ENCODE measurements at places on chromosomes 5 and 9.

DNA sequence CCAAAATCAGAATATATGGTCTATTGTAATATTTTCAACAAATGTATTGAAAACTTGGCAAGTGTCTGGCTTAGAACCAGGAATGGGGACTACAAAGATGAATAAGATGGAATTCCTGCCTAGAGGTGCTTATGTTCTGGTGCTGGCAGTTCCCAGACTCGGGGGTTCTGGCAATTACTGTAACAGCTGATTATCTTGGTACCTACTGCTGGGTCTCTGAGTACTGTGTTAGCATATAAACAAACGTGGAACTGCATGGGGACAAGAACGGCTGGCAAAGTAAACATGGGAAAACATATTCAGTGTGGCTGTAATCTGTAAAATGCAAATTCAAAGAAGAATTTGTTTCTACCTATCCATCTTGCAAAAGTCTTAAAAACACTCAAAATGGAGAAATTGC lies 89.9 kb downstream of the SLC24A2 start:
- no peak for DNase-seq

GRCh38 chr5:14873093-14873492 lies 1.5 kb upstream of the ANKH start:
- DNase-seq, result no peak

DNA sequence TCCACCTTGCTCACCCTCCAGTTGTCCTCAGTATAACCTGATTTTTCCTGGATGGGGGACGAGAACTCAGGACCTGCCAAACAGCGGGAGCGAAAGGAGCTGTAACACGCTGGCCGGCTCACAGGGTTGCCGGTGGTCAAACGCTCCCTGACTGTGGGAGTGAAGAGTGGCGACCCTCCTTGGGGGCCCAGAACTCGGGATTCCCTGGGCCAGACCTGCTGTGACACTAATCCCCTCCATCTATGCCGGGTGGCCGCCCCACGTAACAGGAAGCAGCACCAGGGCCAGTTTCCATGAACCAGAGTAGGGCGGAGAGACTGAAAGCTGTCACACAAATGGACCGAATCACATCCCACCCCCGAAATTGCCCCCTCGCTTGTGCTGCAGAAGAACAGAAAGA lies 1809.2 kb upstream of the ACO1 start:
- no peak for DNase-seq

DNA sequence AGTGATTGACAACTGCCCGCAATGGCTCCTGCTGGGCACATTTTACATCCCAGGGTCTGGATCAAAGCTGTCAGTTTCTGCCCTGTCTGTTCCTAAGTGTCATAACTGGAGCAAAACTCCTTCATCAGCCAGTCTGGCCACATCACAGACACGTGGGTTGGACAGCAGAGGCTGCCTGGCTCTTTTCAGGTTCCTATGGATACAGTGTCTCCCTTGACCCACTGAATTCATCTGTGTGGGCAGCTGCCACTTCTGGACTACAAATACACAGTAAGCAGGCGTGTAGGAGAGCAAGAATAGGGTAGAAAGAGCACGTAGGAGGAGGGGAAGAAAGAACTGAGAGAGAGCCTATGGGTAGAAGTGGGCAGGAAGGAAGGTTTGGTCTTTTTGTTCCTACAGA lies 238.0 kb downstream of the ENC1 start:
- DNase-seq, result no peak

- DNase-seq, result no peak
Measured at GRCh38 chr5:36070687-36071571, 4.2 kb upstream of the UGT3A2 start.

GRCh38 chr9:95266649-95267048 lies 50.9 kb downstream of the FANCC start:
- peak; percentile 21 for DNase-seq
